Esophagus squamous epithelium (tissue), 5 donors: ENCODE measurements at places on chromosomes 5 and 9. TPM values are rescaled to one million over a fixed set of nuclear protein-coding genes. Genes with fewer than 3 reads are reported as not detected.

- no peak for DNase-seq
Observed at GRCh38 chr5:125294844-125295243, 548.4 kb upstream of the ZNF608 start.

- no peak for DNase-seq
Observed at GRCh38 chr9:78015241-78015640, 16.4 kb downstream of the GNAQ start.

DNA sequence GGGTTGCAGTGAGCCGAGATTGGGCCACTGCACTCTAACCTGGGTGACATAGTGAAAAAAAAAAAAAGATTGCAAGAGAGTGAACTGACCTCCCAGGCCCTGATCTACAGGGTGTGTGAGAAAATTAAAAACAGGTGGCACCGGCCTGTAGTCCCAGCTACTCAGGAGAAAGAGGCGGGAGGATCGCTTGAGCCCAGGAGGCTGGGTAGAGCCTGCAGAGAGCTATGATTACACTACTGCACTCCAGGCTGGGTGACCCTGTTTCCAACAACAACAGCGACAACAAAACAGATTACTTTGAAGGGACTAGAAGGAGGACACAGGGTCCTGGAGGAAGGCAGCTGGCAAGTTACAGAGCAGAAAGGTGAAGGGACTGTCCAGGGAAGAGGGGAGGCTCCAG lies 42.2 kb upstream of the FABP6 start:
- DNase-seq, result no peak

- DNase-seq, result no peak
Observed at GRCh38 chr5:149887622-149888183, 56.9 kb downstream of the PDE6A start.

GRCh38 chr5:175689147-175689991 lies 31.5 kb downstream of the HRH2 start:
- DNase-seq, result no peak

Gene CYFIP2
- 9.2 TPM for total RNA-seq
